ENCODE measurements at places on chromosomes 1 and 21.
A peak's percentile ranks its signal among the peaks of the same experiment; 100 is the strongest.

GRCh38 chr1:235416662-235417049 is 49.4 kb downstream of the TBCE start:
- no peak for DNase-seq

- DNase-seq, result no peak
Observed at GRCh38 chr1:184747089-184747955, 7.3 kb downstream of the EDEM3 start.

- no peak for DNase-seq
Observed at GRCh38 chr1:8396786-8397406, 79.0 kb downstream of the SLC45A1 start.

DNA sequence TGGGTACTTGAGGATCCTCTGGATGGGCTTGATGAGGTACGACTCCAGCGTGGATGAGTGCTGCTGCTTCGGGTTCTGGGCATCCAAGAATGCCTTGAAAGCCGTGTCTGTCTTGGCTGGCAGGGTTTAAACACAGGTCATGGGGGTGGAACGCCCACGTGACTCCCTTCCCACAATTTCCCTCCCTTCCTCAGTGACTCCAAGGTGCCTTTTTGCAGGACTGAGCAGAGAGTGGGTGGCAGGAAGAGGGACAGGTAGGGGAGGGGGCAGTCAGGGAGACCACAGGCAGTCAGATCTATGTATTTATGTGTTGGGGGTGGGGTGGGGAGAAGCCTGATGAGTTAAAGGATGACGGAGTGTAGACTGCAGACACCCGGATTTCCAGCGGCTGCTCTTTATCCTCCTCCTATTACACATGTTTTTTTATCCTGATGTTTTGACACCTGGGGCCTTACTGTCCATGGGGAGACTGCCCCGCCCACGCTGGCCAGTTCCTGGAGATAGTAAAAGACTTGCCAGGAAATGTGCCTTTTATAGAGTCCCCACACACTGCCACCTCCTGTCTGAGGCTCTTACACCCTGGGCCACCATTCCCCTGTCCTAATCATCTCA is 103.2 kb upstream of the KRTAP19-8 start:
- DNase-seq, result no peak

DNA sequence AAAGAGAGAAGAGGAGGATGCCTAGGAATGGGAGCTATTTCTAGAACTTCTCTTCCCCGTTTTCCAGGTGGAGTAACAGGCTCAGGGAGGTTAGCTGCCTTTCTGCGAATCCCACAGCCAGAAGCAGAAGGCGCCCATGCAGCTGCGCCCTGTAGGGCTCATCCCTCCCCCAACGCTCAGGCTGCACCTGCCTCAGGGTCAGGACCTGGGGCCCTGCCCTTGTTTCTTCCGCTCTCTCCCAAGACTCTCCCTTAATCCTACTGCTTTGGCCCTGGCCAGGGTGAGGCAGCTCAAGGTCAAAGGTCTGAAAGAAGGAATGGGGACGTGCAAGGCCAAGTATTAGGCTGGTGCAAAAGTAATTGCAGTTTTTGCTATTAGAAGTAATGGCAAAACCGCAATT is 30.5 kb upstream of the PADI2 start:
- DNase-seq, result no peak

- no peak for DNase-seq
Observed at GRCh38 chr1:110184446-110184845, 25.7 kb upstream of the KCNC4 start.

- DNase-seq, result peak; percentile 98
Observed at GRCh38 chr1:109304226-109304920, 2.4 kb downstream of the MYBPHL start.

GRCh38 chr1:28317014-28317413 is 11.8 kb upstream of the MED18 start:
- no peak for DNase-seq

DNA sequence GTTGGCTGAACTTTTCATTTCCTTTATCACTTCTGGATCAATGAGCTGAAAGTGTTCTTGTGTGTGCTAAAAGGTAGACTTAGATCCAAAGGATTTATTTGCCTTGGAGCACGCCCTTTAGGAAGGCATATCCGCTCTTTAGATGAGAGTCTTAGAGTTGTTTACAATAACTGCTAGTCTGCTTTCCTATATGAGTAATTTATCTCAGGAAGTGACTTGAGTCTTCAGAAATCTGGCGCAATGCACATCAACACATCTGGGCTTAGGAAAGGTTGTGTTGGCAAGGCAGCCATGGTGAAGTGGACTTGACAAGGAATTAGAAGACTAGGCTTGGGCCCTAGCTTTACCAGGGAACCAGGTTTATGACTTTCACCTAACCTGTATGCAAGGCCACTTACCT is 204.1 kb upstream of the PTGFR start:
- DNase-seq, result no peak

DNA sequence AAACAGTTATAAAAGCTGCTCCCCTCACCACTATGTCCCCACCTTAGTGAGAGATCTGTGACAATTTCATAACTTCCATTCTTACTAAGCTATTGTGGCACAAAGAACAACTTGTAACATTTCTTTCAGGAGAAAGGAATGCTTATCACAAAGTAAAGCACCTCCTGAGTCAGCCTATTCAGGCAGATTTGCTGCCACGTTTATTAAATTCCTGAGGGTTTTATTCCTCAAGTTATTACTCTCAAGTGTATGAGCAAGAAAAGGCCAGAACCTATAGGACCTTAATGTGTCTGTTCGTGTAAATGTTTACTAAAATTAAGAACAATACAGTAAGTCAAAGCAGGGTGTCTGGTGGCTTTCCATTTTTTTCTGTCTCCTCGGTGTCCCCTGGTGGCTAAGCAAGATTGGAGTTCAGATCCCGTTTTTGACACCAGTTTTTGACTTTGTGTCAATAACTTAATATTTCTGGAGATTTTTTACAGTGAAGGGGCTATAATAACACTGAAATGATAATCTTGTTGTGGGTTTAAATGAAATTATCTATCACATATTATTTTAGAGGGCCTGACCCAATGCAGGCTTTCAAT is 1539.6 kb downstream of the BRINP3 start:
- DNase-seq, result no peak

DNA sequence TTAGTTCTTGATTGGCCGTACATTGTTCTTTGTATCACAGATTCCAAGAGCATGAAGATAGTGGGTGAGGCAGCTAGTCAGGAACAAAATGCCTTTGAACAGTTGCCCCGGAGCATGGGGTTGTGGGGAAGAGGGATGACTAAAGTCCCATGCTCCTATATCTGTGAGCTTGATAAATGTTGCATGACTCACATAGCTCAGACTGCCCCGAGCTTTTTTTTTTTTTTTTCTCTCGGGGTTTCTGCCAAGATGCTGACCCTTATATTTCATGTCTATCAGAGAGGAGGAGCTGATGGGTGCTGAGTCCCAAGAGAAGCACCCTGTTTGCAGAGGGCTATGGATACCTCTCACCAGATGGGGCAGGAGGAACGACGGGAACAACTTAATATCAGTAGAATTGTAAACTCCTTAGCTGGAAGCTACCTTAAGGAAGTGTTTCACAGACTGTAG is 40.6 kb downstream of the SRRM1 start:
- no peak for DNase-seq

DNA sequence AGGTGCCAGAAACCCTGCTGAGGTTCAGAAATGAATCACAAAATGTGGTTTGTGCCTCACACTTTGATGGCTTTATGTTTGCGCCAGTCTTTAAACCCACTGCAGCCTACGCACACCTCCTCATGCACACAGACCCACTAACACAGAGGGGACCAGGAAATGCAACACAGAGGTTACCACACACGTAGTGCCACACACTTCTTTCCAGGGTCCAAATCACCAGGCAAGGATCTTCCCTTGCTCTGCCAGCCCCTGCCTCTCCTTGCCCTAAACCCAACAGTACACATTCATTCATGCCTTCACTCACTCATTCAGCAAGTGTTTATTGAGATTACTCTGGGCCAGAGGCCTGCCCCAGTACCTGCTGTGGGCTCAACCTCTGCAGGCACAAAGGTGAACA is 17.5 kb downstream of the MAB21L3 start:
- DNase-seq, result no peak

- no peak for DNase-seq
Observed at GRCh38 chr1:225748529-225748928, 29.1 kb upstream of the SRP9 start.

DNA sequence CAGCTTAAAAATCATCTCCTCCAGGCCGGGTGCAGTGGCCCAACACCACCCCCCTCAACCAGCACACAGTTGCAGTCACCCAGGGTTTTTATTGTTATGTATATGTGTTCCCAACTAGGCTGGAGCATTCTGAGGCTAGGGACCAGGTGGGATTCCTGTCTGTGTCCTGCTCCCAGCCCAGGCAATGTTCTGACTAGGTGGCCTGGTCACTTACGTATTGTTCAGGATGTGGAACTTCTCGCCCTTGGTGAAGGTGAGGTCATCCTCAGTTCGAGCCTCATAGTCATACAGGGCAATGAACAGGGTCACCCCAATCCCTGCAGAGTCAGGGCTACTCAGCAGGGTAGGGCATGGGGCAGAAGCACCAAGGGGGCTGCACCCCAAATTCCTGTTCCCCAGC is 12.2 kb downstream of the FGR start:
- DNase-seq, result no peak

DNA sequence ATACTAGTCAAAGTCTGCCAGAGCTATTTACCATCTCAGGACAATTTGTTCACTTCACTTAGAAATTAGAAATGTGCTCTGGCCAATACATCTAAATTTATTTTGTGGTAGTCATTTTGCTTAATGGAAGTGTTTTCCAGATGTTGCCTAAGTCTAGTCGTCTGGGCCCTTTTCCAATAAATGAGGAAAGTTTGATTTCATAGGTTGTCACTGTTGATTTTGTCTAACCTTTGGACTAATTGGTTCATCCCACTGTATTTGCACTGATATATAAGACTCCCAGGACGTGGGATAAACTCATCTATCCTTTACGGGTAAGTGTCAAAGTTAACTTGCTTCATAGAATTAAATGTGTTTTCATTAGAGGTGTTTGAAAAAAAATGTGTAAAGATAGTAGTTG is 79.1 kb downstream of the TPR start:
- no peak for DNase-seq

DNA sequence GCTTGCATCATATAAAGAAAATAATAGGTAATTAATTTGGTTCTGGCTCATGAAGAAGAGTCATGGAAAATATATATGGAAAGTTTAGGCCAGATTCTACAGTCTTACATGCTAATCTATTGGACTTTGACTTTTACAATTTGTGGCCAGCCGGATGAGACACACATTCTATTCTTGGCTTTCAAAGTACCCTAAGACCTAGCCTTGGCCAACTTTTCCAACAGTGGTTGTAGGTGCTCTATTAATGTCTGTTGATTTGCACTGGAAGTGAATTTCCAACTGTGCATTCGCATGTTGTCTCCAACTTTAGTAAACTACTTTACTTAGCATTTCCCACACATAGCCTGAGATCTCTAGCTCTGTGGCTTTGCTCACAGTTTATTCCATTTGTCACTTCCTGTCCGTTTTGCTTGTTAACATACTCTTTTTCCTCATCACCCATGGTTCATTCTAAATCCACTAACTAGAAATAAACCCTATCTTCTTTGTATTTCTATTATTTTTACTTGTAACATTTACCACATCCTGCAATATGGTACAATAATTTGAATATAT is 644.0 kb downstream of the PTPRC start:
- DNase-seq, result no peak

- DNase-seq, result no peak
Observed at GRCh38 chr1:227759341-227760300, 24.4 kb downstream of the SNAP47 start.

DNA sequence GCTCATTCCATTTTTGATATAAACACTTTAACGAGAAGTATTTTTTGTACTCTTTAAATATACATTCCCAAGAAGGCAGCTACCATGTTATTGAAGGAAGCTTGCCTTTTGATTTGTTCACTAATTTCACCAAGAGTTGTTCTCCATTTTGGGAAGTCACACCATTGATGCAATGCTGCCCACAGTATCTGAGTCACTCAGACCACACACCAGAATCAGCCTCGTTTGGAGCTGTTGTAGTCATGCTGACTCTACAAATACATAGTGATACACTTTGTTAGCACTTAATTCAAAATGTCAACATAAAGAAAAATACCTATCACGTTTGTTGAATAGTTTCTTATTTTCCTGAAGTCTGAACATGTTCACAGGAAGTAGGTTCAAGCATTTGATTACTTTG is 78.7 kb downstream of the PAPPA2 start:
- DNase-seq, result no peak

GRCh38 chr1:211832661-211833060 is 2.1 kb upstream of the LPGAT1 start:
- no peak for DNase-seq

DNA sequence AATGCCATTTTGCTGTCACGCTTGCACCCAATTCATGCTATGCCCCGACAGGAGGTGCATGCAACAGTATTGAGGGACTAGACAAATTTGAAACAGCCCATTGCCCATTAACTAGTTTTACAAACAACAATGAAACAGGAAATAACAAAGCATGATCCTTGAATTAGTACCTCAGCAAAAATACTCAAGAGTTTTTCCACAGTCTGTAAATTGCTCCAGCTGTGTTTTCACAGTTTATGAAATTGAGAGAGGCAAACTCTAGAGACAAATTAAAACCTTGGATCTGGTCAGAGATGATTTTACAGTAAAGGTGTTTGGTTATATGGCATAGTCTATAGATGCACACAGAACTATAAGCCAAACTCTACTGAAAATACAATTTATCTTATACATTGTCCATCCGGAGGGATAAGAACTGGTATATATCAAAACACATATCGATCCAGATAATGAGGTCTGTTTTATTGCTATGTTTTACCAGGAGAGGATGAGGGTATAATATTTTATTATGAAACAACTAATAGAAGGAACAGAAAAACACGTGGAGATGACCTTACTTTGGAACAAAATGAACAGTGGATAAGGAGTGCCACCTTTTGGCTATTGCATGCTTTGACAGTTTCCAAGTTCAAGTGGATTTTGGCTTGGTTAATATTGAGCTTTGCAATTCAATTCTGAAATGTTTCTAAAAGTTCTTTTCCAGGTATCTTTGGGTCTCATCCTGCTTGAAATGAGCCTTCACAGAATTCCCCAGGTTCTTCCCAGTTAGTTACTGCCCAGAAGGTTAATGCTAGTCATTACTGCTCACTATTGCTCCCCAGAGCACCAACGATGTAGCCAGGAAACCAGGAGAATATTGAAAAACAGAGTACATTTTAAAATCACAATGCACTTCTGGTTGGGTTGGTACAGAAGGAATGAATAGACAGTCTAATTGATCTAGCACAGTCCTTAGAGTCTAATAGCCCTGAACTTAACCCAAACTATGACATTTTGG is 45.7 kb downstream of the ZC3H11B start:
- DNase-seq, result peak; percentile 69

- DNase-seq, result no peak
Observed at GRCh38 chr1:160369087-160369486, 2.2 kb downstream of the NHLH1 start.

Data from pons (tissue), 1 donor.